Stimulated activated CD8-positive, alpha-beta memory T cell treated with anti-CD3 and anti-CD28 coated beads, Interleukin-2, amount 100 ng/mL, for 1 hour (primary cell): ENCODE measurements at places on chromosomes 2 and 18.

GRCh38 chr2:218399391-218400166, at the start of gene CTDSP1:
Gene CTDSP1 (plus strand): TSS chr2:218399868. CDS start chr2:218400091, 223 bp downstream.
- DNase-seq: peak; percentile 91

DNA sequence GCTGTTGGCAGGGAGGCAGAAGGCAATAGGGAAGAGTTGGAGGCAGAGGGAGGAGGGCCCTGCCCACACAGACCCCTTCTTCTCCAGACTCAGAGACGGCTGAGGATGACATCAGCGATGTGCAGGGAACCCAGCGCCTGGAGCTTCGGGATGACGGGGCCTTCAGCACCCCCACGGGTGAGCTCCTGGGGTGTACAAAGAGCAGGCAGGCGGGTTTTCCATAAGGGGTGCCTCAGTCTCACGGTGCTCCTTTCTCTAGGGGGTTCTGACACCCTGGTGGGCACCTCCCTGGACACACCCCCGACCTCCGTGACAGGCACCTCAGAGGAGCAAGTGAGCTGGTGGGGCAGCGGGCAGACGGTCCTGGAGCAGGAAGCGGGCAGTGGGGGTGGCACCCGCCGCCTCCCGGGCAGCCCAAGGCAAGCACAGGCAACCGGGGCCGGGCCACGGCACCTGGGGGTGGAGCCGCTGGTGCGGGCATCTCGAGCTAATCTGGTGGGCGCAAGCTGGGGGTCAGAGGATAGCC, 10.0 kb downstream of the SPEG start:
- DNase-seq: no peak

DNA sequence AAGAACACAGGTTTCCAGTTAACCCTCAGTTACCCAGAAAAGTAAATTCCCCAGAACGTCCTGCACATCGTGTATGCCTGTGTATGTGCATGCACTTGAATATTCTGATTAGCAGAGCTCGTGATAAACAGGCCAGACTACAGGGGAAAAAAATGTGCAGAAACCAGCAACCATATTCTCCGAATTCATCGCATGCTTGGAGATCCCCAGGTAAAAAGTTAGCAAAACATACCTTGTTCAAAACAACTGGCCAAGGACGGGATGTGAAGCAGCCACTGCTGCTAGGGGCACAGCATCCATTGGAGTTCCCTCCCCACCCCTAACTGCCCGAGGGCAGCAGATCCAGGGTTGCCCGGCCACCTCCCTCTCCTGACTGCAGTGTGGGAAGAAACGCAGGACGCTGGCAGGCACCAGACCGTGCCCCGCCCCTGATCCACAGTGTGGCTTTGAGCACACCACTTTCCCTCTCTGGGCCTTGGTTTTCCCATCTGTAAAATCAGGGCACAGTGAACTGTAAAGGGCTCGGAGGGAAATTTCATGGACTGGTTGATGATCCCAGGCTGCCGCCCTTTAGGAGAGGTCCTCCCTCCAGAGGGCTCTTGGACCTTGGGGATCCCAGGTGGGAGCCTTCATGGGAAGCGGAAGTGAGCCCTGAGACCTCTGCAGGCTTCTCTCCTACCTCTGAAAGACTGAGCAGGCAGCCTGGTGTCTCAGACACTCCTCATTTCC, 11.9 kb upstream of the ARID5A start:
- no peak for DNase-seq

GRCh38 chr18:21525916-21526315, 74.6 kb downstream of the ESCO1 start:
- no peak for DNase-seq

DNA sequence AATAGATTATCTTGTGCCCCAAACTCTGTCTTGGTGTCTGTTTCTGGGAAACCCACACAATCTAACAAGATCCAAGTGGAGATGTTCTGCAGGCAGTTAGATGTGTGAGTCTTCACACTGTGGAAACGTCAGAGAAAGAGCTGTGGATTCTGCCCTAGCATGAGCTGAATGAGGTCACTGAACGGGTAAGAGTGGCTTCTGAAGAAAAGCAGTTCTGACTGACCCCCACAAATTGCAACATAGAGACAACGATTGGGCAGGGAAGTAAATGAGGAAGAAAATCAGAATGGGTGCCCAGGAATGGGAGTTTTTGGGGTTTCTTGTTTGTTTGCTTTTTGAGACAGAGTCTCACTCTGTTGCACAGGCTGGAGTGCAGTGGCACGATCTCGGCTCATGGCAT, 12.9 kb upstream of the RPL37A start:
- no peak for DNase-seq

- DNase-seq: no peak
Measured at GRCh38 chr2:80454628-80455027, 150.1 kb upstream of the LRRTM1 start.

DNA sequence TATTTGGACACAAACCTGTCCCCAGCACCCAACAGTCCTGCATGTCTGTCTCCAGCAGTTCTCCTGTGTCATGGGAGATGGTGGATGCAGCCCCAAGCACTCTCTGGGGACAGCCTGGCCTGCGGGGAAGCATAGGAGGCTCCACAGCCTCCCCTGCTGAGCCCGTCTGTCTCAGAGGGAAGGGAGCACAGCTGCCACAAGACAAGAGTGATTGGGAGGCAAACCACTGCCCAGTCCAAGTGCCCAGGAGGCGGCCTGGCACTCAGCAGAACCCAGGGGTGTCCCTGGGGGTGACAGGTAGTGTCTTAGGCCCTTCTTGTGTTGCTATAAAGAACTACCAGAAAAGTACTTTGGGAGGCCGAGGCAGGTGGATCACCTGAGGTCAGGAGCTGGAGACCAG, 211.2 kb upstream of the MYT1L start:
- DNase-seq: no peak

- no peak for DNase-seq
Measured at GRCh38 chr2:223008956-223009355, 43.0 kb upstream of the KCNE4 start.

- DNase-seq: no peak
Measured at GRCh38 chr2:44715671-44716081, 225.8 kb upstream of the SIX3 start.

GRCh38 chr2:45370369-45370768, 240.7 kb downstream of the SRBD1 start:
- DNase-seq: no peak

- no peak for DNase-seq
Measured at GRCh38 chr18:26432651-26433424, 115.5 kb downstream of the KCTD1 start.

- no peak for DNase-seq
Measured at GRCh38 chr2:714005-714741, 37.0 kb upstream of the TMEM18 start.

DNA sequence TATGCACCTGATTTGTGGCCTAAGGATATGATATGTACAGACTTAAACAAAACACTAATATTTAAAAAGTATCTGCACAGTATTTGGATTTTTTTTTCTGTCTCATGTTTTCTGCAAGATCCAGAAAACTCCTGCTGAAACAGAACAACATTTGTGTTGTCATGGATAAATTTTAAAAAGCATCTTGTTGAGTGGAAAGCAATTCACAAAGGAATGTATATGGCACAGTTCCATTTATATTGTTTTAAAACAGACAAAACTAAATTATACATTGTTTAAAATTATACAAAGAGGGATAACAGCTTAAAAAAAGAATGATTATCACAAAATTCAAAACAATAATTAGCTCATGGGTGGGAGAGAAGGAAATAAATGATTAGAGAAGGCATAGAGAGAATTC, 193.5 kb downstream of the PPP1R1C start:
- no peak for DNase-seq

DNA sequence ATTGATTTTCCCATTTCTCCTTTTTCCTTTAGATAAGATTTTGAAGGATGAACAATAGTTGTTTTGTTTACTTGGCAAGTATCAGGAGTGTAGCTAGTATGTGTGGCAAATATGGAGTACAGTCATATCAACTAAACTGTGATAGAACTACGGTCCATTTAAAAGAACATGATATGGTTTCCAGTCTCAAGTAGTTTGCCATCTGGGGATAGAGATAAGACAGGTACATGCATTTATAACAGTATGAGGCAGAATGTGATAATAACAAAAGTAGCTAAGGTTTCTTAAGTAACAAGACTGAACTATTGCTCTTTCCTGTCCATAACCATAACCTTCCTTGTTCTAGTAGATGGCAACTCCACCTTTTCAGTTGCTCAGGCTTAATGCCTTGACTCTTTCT, 75.6 kb upstream of the TACR1 start:
- DNase-seq: no peak

DNA sequence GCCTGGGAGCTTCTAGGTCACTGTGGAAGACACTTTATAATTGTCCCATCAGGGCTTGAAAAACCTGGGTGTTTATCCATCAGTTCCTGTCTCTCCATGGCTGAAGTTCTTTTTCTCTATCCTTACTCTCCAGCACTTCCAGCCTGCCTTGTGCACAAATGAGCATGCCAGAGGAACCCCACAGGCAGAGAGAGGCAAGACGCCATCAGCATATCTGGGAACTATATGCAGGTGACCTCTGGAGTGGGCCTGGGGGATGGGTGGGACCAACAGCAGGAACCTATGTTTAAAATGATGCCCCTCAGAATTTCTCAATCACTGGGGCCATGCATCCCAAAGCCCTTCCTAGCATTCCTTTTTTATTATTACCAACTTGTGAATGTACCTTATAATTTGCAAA, 156.2 kb upstream of the PARD3B start:
- no peak for DNase-seq

DNA sequence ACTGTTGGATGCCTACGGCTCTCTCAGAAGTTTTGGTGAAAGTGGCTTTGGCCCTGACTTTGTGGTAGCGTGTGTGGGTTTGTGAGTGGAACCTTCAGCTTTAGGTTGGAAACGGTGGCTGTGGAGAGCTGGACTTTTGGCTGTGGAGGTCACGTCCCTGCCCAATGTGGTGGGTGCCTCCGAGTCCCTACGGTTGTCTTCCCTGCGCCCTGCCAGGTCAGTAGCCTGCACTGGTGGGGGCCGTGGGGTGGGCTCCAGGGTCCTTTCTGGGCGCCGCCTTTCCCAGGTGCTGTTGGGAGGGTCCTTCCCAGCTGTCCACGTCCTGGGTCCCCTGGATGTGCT, 11.1 kb downstream of the COLEC11 start:
- DNase-seq: no peak

- DNase-seq: no peak
Measured at GRCh38 chr2:11938196-11938595, 191.8 kb downstream of the LPIN1 start.

GRCh38 chr2:74515271-74515980, 1.2 kb downstream of the TLX2 start:
- DNase-seq: no peak

- DNase-seq: no peak
Measured at GRCh38 chr18:52570975-52571374, 231.0 kb downstream of the DCC start.

GRCh38 chr18:9730786-9731185, 22.7 kb downstream of the RAB31 start:
- no peak for DNase-seq

DNA sequence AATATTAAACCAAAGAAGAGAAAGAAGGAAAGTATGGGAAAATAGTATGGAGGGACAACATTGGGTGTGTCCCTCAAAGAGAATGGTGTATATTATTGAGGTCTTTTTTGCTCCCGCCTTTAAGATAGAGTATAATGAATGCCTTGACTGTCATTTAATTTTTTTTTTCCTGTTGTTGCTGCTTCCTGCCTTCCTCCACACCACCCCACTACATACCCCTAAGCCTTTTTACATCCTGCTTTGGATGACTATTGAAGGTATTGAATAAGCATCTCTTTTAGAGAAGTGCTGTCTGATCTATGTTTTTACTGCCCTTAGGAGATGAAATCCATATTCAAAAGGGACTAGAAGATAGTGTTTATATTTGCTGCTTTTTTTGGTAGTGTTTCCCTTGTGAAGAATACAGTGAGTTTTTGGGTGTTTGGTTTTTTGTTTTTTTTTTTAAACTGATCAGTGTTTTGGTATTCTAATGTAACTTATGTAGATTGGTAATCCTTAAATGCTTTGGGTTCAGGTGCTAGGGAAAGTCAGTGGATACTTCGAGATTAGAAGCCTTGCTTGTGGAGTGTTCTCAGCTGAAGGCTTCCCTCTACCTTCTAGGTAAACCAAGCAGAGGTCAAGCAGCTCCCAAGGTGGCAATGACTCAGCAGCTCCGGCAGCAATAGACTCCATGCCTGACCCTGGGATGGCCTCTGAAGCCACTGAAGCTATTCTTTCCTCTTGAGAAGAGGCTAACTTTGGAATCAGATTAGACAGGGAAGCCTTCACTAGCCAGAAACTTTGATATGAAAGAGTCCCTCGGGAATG, 5.0 kb downstream of the FZD7 start:
- DNase-seq: no peak

- no peak for DNase-seq
Measured at GRCh38 chr18:24910221-24910620, 441.7 kb downstream of the ZNF521 start.
